K562 (cell line): ENCODE measurements at places on chromosomes 1 and 21.

DNA sequence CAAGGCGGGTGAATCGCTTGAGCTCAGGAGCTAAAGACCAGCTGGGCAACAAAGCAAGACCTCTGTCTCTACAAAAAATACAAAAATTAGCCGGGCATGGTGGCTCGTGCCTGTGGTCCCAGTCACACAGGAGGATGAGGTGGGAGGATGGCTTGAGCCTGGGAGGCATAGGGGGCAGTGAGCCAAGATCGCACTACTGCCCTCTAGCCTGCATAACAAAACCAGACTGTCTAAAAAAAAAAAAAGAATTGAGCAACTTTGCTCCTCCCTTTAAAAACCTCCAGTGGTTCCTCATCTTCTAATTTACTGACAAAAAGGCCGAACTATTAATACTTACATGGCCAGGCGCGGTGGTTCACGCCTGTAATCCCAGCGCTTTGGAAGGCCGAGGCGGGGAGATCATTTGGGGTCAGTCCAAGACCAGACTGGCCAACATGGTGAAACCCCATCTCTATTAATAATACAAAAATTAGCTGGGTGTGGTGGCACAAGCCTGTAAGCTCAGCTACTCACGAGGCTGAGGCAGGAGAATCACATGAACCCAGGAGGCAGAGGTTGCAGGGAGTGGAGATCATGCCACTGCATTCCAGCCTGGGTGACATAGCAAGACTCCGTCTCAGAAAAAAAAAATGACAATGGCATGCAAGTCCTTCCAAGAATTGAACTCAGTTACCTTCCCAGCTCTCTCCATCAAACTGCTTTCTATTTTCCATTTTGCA is 4.4 kb downstream of the ACBD3 start:
- peak; percentile 79 for DNase-seq

DNA sequence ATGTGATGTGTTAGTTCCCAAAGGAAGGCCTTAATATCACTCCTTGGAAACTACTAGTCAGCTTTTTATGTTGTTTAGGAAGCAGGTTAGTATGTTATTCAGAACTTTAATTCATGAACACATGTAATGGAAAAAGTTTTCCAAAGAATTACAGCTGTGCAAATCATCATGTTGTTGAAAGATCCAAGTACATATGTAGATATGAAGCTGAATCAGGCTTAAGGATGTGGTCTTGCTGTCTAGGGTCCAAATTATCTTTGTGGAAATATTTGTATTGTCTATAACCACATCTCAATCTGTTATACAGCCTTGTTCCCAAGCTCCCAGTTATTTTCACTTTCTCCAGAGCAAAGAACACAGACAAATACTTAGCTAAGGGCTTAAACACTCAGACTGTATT is 231.6 kb downstream of the TPR start:
- DNase-seq, result no peak

- DNase-seq, result no peak
Measured at GRCh38 chr1:111988377-111988742, 1.1 kb downstream of the KCND3 start.

DNA sequence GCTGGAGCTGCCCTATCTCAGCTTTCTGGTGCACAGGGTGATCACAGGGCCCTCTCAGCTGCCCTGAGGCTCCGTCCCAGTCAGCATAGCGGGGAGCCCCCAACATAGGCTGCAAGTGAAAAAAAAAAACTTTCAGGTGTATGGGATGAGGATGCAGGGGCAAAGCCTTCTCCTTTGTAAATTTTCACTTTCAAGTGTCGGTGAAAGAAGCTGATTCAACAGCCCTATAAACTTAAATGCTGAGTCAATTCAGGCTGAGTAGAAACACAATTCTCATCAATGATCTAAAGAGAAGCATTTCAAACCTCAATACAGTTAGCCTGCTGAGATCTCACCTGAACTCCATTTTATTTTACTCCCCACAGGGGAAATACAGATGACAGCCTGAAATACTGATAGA is 171.2 kb downstream of the SEC16B start:
- no peak for DNase-seq

DNA sequence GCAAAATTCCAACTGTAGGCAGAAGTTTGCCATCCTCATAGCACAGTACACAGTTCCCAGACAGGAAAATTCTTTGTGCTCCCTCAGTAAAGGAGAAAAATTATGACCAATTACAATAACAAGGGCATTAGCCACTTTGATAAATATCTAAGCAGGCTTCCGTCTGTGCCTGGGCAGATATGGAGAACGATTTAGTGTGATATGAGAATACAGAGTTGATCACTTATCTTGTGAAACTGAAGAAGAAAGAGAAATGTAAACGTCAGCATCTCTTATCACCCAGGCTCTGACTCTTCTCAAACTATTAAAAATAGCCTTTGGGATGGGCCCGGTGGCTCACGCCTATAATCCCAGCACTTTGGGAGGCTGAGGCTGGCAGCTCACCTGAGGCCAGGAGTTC is 54.5 kb upstream of the TIAM1 start:
- DNase-seq, result no peak

GRCh38 chr21:18369115-18369514 is 34.5 kb downstream of the TMPRSS15 start:
- no peak for DNase-seq

GRCh38 chr1:154614901-154615300 is 6.9 kb upstream of the ADAR start:
- DNase-seq, result no peak

DNA sequence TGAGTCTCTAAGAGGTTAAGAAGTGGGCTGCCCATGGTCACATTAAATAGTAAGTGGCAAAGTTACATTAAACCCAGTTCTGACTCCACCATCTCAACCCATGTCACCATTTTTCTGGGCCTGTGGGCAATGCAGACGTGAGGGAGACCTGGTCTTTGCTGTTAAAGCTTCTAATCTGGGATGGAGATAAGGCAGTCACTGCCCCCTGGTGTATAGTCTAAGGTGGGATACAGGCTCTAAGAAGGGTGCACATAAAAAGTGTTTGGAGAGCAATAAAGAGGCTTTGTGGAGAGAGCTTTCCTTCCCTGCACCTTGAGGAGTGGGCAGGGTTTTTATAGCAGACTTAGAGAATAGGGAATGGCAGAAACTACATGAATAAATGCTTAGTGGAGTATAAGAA is 141.3 kb downstream of the ROR1 start:
- DNase-seq, result no peak

DNA sequence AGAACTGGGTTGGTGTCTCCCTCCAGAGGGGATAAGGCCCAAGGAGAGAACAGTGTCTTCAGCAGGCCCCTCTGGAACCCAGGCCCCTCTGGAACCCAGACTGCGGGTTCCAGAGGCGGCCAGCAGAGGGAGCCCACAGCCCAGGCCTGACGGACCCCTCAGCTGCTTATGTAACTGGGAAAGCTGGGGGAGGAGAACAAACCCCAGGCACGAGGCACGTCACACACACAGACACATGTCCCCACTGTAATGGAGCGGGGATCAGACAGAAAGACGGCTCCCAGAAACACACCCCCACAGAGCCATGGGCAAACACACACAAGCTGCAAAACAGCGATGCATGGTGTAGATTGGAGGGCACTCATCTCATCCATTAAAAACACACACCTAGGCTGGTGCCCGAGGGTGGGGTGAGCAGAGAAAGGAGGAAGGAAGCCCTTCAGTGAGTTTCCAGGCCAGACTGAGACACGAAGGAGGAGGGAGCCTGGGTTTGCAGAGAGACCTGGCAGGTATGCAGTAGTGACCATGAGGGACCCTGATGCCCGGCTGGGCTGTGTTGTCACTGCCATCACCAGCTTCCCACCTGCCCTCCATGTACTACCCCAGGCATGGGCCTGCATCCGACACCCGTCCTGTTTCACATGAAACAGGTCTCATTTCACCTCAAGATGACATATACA is 2.8 kb upstream of the IGSF8 start:
- peak; percentile 86 for DNase-seq

DNA sequence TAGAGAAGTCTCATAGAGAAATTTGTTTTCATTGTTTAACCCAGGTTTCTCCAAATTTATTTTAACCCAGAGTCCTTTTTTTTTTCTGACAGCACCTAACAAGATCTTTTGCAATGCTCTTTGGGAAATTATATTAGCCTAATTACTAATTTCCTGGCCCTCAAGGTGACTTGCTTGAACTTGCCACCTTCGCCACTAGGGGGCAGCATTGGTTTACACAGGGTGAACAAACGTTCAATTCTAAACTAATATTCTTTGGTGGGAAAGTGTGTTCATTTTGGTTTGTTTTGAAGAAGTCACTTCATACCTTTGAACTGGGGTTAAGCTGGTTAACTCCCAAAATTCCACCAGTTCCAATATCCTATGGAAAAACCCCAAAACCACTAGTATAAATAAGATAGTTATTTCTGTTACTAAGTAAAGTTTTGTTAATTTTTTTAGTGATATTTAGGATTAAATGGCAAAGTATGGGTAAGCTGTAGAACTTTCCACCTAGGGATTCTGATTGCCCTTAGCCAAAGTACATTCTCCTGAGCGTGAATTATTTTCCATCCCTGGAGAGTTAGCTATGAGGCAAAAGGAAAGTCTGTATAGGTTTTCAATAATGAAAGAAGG is 13.0 kb downstream of the CCDC190 start:
- DNase-seq, result peak; percentile 77

GRCh38 chr1:19458815-19459417 is 26.4 kb downstream of the CAPZB start:
- no peak for DNase-seq

DNA sequence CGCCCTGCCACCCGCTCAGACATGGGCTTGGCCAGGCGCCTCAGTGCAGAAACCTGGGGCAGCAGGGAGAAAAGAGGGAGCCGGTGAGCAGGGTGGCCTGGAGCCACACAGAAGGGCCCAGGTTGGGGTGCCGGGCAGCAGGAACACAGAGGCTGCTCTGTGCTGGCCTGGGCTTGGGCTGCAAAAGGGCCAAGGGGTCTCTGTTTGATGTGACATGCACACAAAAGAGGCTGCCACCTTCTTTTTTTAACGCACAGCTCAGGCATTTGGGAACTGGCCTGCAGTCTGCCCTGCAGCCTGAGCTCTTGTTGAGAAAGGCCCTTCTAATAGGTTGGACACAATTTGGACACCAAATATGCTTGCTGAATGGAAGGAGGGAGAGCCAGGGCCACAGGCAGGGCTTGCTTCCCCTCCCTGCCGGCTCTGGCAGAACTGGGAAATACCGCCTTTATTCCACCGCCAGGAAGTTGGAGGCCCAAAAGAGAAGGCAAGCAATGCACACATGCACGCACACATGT is 32.4 kb downstream of the KIF21B start:
- no peak for DNase-seq

GRCh38 chr1:78281580-78281979 is 209.2 kb upstream of the PTGFR start:
- DNase-seq, result no peak

- no peak for DNase-seq
Measured at GRCh38 chr1:204255966-204256365, 42.2 kb upstream of the GOLT1A start.

DNA sequence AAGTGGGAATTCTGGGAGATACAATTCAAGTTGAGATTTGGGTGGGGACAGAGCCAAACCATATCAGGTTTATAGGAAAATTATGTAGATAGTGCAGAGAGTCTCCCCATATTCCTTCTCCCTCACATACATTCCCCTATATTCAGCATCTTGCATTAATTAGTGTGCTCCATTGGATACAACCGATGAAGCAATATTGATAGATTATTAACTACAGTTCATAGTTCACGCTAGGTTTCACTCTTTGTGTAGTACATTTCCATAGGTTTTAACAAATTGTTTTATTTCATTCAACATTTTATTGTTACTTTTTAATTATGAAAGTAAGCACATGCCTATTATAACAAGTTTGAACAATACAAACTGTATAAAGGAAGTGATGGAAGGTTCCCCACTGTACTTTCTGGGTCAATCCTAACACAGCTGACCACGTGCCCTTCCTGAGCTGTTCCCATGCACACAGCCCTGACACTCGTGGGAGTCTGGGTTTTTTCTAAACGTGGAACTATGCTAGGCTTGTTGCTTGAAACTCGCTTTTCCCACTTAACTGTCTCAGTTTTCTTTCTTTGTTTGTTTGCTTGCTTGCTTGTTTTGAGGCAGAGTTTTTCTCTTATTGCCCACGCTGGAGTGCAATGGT is 116.8 kb upstream of the TMPRSS2 start:
- DNase-seq, result no peak

GRCh38 chr21:15009837-15010363 is 54.9 kb downstream of the NRIP1 start:
- DNase-seq, result no peak

GRCh38 chr1:25695771-25696311 is 79.2 kb downstream of the MAN1C1 start:
- DNase-seq, result no peak

DNA sequence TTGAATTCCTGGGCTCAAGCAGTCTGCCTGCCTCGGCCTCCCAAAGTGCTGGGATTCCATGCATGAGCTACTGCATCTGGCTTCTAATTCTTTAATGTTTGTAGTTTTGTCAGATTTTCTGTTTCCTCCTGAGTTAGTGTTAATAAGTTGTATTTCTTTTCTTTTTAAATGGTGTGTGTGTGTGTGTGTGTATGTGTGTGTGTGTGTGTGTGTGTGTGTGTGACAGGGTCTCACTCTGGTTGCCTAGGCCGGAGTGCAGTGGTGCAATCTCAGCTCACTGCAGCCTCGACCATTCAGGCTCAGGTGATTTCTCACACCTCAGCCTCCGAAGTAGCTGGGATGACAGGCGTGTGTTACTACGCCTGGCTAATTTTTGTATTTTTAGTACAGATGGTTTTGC is 50.2 kb downstream of the ADARB1 start:
- no peak for DNase-seq

- no peak for DNase-seq
Measured at GRCh38 chr1:173504268-173504667, 27.1 kb downstream of the PRDX6 start.

GRCh38 chr1:102252731-102253505 is 256.2 kb upstream of the OLFM3 start:
- DNase-seq, result no peak

GRCh38 chr1:191134796-191135195 is 657.1 kb upstream of the BRINP3 start:
- no peak for DNase-seq

GRCh38 chr1:160488347-160489058 is 34.6 kb downstream of the SLAMF6 start:
- DNase-seq, result no peak

- DNase-seq, result no peak
Measured at GRCh38 chr1:78069784-78070183, 24.0 kb downstream of the GIPC2 start.

DNA sequence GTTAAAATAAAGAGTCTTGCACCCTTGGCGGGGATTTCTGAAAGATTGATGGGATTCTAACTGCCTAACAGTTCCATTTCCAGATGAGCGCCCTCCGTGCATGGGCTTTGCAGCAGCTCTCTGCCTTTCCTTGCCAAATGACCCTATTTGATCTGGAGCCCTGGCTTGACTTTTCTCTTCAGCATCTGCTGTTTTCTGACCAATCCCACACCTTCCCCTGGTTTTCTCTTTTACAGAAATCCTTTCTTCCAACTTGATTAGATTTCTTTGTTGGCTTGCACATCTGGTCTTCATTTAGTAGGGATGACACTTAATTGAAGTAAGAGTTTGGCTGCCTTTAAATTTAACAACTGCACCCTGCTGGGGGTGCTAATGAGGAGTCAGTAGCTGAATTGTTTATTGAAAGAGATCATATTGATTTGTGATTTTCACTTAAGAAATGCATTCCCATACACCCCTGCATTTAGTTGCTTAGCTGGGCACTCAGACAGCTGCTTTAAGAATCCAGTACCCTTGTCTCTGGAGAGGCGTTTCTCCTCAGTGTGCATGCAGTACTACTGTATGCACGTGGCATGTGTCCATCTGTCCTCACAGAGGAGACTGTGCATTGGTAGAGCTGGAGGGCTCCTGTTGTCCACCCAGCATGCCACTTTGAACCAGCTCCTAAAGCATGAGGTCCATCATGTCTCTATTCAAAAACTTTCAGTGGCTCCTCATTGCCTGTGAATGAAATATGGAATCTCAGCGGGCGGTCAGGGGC is 99.7 kb downstream of the NOS1AP start:
- DNase-seq, result no peak
